Fibroblast of skin of abdomen (primary cell): ENCODE measurements at places on chromosomes 3 and 15.
A peak's percentile ranks its signal among the peaks of the same experiment; 100 is the strongest.

DNA sequence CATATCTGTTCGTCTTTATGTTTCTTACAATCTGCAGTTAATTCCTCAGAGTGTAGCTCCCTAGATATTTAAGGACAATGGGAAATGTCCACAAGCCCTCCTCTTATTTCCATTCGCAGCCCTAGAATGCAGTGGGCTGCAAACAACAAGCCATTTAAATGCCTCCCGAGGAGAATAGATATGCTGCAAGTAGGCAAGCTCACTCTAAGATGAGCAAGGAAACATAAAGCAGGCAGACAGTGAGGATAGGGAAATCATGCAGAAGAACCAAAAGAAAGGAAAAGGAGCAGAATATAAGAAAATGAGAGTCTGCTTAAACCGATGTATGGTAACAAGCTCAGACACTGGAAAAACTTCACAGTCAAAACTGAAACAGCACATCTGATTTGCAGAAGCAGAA, 561.9 kb downstream of the GBE1 start:
- no peak for DNase-seq

DNA sequence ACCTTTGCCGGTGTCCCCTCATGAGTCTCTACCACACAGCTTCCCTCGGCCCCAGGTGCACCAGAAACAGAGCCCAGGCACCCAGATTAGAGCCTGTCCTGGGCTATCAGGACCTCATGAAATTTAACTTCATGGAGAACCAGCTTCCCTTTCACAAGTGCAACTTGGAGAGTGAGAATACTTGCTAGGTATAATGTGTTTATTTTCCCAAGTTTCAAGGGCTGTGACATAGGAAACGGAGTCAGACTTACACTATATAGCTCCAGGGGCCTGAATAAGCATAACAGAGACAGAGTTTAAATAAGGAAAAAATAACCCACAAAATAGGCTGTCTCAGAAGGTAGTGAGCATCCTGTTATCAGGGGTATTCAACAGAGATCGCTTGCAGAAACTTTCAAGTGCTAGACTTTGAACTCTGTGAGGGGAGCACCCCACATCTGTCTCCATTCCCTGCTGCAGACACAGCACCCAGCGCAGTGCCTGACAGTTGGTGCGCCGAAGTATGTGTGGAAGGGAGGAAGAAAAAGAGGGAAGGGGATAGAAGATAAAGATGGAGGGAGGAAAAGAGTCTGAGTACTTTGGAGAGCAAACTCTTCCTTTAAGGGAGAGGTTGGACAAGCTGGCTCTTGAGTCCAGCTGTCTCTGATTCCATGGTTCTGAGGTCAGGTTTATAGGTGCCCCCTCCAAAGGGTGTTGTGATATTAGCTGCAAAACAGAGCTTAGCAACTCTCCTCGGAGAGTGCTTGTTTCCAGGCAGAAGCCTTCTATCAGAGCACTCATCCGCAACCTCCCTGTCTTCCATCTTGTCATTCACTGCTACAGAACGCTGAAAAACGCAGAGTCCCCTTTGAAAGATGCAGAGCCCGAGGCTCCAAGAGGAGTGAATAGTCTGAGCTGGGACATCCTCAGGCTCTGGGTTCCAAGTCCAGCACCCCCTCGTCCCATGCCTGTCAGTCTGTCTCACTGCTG, 84.8 kb downstream of the CPN2 start:
- no peak for DNase-seq

DNA sequence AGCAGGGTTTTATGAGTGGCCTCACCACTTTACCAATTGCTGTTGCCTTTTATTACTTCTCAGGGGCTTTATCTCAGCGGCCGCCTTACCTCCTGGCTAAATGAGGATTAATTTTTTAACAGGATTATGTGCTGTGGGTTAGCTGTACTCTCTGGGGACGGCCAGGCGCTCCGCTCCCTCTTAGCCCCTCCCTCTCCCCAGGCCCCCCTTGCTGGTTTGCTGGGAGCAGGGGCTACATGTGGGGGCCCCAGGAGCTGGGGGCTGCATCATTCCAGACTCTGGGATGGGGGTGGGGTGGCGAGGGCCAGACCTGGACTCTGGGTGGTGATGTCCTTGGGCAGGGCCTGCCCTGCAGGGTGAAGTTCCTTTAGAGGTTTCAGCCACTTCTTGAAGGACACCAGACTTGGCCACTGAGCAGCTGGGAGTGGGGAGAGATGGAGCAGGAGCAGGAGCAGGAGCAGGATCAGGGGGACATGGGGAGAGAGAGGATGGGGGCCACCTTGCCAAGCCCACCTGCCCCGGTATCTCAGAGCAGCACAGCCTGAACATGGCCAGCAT, 196.1 kb downstream of the GOLGA6L6 start:
- DNase-seq, result no peak

DNA sequence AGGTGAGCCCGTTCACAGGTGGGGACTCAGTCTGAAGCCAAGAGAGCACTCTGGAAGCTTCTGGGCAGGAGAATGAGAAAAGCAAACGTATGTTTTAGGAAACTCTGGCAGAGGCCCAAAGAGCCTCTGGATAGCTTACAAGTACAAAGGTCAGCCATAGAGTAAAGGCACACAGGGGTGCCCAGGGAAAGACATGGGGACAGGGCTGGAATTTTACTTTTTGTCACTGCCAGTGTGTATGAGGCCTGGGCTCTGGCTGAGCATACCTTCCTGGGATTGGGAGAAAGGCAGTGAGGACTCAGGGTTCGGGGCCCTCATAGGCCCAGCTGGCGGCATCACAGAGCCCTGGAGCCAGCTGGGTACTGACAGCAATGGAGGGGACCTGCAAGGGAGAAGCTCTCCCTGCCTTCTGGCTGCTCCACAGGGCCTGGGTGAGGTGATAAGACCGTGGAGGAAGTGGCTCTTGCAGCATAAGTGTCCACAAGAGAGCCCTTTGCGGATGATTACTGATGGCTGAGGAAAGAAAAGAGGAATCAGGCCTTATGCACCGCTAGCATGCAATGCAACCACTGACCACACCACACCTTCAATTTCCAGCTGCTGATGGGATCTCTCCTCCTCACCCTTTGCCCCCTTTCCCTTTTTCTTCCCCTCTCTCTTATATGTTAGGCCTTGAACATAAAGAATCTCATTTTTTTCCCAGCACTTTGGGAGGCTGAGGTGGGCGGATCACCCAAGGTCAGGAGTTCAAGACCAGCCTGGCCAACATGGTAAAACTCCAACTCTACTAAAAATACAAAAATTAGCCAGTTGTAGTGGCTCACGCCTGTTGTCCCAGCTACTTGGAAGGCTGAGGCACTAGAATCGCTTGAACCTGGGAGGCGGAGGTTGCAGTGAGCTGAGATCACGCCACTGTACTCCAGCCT, 25.1 kb upstream of the BCL2L10 start:
- no peak for DNase-seq

- peak; percentile 96 for DNase-seq
Measured at GRCh38 chr3:146163584-146163983, 2.6 kb upstream of the PLOD2 start.

DNA sequence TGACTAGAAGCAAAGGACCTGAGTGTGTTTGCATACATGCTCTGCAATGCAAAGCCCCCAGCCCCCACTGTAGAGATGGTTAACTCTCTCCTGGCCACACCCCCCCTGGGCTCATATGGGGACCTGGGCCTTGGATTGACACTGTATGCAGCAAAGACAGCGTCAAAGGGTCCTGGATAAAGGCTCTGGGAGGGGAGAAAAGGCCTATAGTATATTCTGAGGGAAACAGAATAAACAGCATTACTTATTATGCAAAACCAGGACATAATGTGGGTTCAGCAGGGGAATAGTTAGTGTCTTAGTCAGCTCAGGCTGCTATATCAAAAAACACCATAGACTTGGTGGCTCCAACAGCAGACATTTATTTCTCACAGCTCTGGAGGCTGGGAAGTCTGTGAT, 158.7 kb downstream of the APBA2 start:
- DNase-seq, result peak; percentile 46

GRCh38 chr3:167166594-167167253, 213.4 kb downstream of the ZBBX start:
- DNase-seq, result no peak

GRCh38 chr3:71843071-71843470, 58.1 kb upstream of the PROK2 start:
- DNase-seq, result no peak

DNA sequence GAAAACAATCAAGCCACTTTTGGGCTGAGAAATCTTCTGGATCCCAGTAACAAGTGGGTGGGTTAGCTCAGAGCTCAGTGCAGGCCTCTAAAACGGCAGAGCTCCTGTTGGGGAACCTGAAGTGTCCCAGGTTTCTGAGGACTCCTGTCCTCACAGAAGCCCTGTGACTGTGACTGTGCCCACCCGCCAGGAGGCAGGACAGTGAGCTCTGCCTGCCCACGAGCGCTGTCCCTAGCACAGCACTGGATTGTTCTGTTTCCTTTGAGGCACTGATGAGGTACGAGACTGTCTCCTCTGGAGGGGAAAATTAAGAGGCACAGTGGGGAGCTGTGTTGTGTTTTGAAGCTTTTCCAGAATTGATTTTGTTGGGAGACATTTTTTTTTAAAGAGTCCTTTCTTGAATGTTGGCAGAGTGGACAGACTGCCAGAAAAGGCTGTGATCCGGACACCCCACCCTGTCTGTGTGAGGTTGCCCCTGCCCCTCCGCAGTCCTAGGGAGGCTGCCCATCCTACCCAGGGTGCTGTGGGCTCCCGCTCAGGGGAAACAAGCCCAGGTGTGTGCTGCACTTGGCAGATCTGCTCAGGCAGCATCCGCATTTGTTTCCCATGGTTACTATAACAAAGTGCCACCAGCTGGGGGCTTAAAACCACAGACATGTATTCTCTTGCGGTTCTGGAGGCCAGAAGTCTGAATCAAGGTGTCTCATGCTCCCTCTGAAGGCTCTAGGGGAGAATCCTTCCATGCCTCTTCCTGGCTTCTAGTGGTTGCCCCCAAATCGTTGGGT, 66.6 kb upstream of the LARS2 start:
- DNase-seq, result peak; percentile 13

GRCh38 chr3:3951071-3951470, 151.8 kb downstream of the LRRN1 start:
- DNase-seq, result no peak

- no peak for DNase-seq
Measured at GRCh38 chr15:86919581-86919980, 839.9 kb downstream of the AGBL1 start.

- no peak for DNase-seq
Measured at GRCh38 chr15:92025706-92026270, 172.3 kb downstream of the SLCO3A1 start.

GRCh38 chr15:92533298-92533697, 122.3 kb downstream of the FAM174B start:
- DNase-seq, result no peak

GRCh38 chr3:2714834-2715233, 395.3 kb downstream of the IL5RA start:
- no peak for DNase-seq

DNA sequence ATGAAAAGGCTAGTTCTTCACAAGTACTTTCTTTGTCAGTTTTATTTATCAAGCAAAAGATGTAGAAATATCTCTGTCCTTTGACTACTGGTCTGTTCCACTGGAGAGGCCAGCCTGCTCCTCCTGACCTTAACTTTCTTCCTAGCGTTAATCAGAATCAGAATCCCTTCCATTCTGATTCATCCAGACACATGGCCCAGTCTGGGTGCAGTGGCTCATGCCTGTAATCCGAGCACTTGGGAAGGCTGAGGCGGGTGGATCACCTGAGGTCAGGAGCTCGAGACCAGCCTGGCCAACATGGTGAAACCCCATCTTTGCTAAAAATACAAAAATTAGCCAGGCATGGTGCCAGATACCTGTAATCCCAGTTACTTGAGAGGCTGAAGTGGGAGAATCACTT, 32.0 kb upstream of the MANF start:
- DNase-seq, result no peak

- DNase-seq, result peak; percentile 65
Measured at GRCh38 chr15:66595931-66596545, 30.2 kb upstream of the LCTL start.

- DNase-seq, result no peak
Measured at GRCh38 chr15:42720071-42720470, 16.9 kb downstream of the CDAN1 start.

- no peak for DNase-seq
Measured at GRCh38 chr15:101373577-101373976, 78.5 kb upstream of the SNRPA1 start.

DNA sequence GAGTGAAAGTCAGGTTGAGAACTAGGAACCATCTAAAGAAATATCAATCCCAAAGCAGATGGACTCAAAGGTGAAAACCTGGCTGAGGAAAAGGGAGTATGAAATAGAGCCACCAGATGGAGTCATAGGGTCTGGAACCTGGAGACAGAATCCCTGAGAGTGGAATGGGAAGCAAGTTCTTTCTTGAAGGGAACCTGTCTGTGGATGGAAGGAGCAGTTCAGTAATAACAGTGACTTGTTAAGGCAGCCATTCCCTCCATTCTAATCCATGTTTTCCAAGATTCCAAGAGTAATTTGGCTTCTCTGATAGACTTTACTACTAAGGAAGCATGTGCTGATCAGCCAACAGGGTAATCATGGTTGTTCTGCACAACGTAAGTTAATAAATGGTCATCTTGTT, 22.5 kb upstream of the AQP9 start:
- no peak for DNase-seq

DNA sequence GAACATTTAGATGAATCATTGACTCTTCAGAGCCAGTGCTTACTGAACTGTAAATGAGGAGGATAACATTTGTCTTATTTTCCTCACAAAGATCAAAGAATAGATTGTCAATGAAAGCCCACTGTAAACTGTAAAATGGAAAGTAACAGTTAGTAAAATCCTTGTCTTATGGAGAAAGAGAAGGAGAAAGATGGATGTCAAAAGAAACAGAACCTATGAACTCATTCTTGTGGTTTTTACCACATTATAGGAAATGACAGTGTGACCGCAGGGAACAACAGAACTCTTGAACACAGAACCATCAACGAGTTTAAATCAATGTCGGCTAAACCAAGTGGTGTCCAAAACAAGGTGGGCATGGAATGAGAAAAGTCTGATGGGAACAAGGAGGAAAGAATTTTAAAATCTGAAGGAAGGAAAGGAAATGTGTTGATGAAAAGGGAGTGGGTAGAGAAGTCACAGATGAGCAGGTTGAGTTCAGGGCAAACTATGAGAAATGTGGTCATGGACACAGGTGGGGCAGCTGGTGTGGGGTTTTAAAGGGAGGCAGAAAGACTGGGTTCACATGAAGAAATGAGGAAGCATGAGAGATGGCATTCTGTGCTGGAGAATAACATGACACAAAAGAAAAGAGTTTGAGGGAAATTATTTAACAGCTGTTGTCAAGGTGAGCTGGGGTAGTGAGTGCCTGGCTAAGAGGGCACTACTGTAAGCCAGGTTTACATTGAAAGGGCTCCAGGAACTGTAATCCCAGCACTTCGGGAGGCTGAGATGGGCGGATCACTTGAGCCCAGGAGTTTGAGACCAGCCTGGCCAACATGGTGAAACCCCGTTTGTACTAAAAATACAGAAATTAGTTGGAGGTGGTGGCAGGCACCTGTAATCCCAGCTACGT, 42.4 kb upstream of the ETV5 start:
- no peak for DNase-seq
